Keratinocyte (primary cell): ENCODE measurements at places on chromosomes 5 and 9. TPM values are rescaled to one million over a fixed set of nuclear protein-coding genes. Genes with fewer than 3 reads are reported as not detected.

SMIM33 gene
- not detected in 3 replicates for polyA plus RNA-seq

DNA sequence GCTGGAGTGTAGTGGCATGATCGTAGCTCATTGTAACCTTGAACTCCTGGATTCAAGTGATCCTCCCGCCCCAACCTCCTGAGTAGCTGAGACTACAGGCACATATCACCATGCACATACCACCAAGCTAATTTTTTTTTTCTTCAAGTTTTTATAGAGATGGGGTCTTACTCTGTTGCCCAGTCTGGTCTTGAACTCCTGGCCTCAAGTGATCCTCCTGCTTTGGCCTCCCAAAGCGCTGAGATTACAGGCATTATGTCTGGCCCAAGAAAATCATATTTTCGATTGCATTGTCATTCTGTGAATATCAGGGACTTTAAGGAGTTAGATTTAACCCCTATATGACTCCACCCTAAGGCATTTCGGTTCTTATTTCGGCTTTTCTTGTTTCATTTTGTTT is 116.6 kb downstream of the VPS13A start:
- H3K27me3 ChIP-seq: no peaks in the 10 kb centered on the region
- H3K36me3 ChIP-seq: no peaks in the 10 kb centered on the region

- H3K4me3 ChIP-seq: no peak overlapping the region
- peaks cover 4% of the 10 kb centered on the region for H3K4me1 ChIP-seq
- DNase-seq: no peak
- H3K27me3 ChIP-seq: no peaks in the 10 kb centered on the region
- H3K36me3 ChIP-seq: no peaks in the 10 kb centered on the region
Observed at GRCh38 chr9:6923086-6923485, 165.3 kb downstream of the KDM4C start.

- H3K4me1 ChIP-seq: peaks cover 34% of the 10 kb centered on the region
- peak overlapping the region; percentile 48 for H3K4me3 ChIP-seq
- DNase-seq: no peak
- H3K36me3 ChIP-seq: peaks cover 32% of the 10 kb centered on the region
Observed at GRCh38 chr9:128689293-128689774, 312 bp downstream of the SET start.

- H3K4me1 ChIP-seq: peaks cover 55% of the 10 kb centered on the region
- DNase-seq: no peak
- no peak overlapping the region for H3K27ac ChIP-seq
- no peaks in the 10 kb centered on the region for H3K36me3 ChIP-seq
- no peaks in the 10 kb centered on the region for H3K27me3 ChIP-seq
Observed at GRCh38 chr5:17185773-17186172, 31.7 kb upstream of the BASP1 start.

- DNase-seq: no peak
- H3K36me3 ChIP-seq: peaks cover 15% of the 10 kb centered on the region
- H3K4me1 ChIP-seq: peaks cover 16% of the 10 kb centered on the region
- no peak overlapping the region for H3K27ac ChIP-seq
Observed at GRCh38 chr9:69255591-69255990, 69.4 kb upstream of the ENTREP1 start.

- no peaks in the 10 kb centered on the region for H3K4me1 ChIP-seq
- DNase-seq: no peak
- no peaks in the 10 kb centered on the region for H3K27me3 ChIP-seq
- no peak overlapping the region for H3K27ac ChIP-seq
Observed at GRCh38 chr9:24459953-24460352, 85.7 kb downstream of the IZUMO3 start.
